ENCODE measurements at places on chromosomes 7 and 10.
A peak's percentile ranks its signal among the peaks of the same experiment; 100 is the strongest.

GRCh38 chr10:133176546-133176945 is 16.5 kb downstream of the KNDC1 start:
- DNase-seq = peak; percentile 65

- no peak for DNase-seq
Measured at GRCh38 chr10:69387500-69387899, 29.2 kb downstream of the TACR2 start.

DNA sequence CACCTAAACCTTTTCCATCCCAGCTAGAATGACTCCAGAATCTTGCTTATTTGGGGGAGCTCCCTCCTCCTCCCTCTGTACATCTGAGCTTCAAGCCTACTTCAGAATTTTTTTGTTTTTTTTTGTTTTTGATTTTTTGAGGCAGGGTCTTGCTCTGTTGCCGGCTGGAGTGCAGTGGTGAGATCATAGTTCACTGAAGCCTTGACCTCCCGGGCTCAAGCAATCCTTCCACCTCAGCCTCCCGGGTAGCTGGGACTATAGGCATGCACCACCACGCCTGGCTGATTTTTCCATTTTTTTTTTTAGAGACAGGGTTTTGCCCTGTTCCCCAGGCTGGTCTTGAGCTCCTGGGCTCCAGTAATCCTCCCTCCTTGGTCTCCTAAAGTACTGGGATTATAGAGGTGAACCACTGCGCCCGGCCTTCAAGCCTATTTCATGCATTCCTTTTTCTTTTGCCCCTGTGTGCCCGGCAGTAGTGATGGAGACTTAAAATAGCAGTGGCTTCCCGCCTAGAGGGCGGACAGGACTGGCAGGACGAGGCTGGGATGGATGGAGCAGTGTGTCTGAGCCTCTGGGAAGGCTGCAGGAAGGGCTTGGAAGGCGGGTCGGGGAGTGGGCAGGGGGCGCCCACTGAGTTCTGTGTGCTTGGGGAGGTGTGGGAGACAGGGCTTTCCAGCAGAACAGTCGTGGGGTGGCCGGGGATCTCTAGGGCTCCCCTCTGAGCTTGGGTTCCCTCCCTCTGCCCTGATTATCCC is 8.8 kb downstream of the CUX1 start:
- no peak for DNase-seq

DNA sequence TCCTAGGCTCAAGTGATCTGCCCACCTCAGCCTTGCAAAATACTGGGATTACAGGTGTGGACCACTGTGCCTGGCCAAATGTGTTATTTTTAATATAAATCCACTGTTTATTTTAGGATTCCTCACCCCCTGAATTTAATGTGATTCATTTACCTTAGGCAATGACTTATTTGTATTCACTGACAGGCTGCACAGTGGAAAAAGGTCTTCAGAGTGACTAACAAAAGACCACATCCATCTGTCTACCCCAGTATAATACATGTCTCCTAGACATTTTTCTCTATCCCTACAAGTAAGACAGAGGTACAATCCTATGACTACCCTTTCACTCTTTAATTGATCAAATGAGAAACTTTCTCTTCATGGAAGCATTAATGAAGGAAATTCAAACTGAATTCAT is 230.2 kb downstream of the AHR start:
- no peak for DNase-seq

DNA sequence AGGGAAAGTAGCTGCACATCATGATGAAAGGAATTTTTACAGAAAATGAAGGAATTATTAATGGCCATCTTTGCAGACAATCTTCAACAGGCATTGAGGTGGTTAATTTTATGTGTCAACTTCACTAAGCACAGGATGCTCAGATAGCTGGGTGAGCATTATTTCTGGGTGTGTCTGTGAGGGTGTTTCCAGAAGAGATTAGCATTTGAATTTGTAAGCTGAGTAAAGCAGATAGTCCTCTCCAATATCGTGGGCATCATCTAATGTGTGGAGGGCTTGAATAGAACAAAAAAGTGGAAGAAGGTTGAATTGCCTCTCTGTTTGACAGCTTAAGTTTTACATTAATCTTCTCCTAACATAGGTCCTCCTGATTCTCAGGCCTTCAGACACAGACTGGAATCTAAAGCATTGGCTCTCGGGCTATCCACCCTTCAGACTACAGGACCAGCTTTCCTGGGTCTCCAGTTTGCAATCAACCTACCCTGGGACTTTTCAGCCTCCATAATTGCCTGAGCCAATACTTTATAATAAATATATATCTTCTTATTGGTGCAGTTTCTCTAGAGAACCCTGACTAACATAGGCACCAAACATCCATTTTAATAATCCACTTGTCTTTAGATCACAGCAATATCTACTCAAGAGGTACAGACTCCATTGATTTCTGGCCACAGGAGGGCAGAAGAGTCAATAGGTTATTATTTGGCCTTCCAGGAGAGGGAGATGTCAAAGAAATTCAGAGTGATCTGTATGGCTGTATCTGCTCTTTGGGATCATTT is 10.5 kb upstream of the CRPPA start:
- DNase-seq = no peak

GRCh38 chr10:88980800-88981199 is 9.8 kb upstream of the FAS start:
- DNase-seq = no peak

DNA sequence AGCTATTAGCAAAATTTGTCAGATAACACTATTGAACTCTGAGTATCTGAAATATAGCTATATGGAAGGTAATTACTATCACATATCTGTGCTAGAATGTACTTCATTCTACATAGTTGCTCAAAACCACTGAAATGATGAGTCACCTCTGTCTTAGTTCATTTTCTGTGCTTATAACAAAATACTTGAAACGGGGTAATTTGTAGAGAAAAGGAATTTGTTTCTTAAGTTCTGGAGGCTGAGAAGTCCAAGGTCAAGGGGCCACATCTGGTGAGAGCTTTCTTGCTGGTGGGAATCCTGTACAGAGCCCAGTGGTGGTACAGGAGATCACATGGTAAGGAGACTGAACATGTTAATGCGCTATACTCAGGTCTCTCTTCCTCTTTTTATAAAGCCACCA is 41.9 kb upstream of the TNKS2 start:
- DNase-seq = no peak

GRCh38 chr10:120557311-120557710 is 100.3 kb downstream of the PLPP4 start:
- DNase-seq = no peak

- no peak for DNase-seq
Measured at GRCh38 chr7:98911916-98912315, 33.6 kb downstream of the TRRAP start.

GRCh38 chr7:70506434-70506833 is 625.5 kb upstream of the GALNT17 start:
- DNase-seq = no peak

DNA sequence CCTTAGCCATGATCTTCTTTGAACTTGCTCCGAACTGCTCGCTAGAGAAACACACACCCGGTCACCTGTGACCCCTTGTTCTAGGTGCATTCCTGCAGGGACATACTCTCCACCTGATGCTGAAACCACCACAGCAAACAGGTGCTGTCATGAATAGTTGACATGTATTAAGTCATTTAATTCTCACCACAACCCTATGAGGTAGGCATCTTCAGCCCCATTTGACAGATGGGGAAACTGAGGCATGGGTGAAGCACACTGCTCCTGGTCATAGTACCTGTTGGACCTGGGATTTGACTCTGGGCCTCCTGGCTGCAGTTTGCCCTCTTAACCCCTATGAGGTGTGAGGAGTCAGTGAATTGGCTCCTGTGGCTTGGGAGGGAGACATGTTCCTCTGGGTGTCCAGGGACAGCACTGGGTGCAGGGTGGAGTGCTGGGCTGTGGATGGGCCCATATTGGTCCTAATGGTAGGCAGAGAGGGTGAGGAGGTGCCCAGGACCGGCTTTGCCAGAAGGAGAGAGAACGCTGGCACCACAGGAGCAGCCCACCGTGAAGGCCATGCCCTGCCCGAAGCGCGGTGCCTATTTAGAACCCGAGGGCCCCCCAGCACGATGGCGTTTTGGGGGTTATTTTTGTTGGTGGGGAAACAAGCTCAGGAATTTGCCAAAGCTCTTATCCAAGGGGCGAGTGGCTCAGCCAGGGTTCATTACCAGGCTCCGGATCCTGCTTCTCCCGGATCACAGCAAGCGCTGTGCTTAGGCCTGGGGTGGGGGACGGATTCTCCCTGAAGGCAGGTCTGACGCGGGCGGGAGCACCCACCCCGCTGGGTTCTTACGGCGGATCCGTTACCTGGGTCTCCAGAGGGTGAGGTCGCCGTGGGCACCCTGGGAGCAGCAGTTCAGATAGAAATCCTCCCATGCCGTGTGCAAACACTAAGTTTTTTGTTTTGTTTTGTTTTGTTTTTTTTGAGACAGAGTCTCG is 52.3 kb downstream of the GLRX3 start:
- no peak for DNase-seq
